ENCODE measurements at places on chromosomes 11 and 22.
A peak's percentile ranks its signal among the peaks of the same experiment; 100 is the strongest.

- no peak for DNase-seq
Measured at GRCh38 chr11:64690235-64690634, 32.8 kb downstream of the NRXN2 start.

- no peak for DNase-seq
Measured at GRCh38 chr11:59088162-59088561, 2.1 kb downstream of the GLYATL1B start.

- DNase-seq: no peak
Measured at GRCh38 chr22:26399289-26399688, 29.8 kb upstream of the ASPHD2 start.

DNA sequence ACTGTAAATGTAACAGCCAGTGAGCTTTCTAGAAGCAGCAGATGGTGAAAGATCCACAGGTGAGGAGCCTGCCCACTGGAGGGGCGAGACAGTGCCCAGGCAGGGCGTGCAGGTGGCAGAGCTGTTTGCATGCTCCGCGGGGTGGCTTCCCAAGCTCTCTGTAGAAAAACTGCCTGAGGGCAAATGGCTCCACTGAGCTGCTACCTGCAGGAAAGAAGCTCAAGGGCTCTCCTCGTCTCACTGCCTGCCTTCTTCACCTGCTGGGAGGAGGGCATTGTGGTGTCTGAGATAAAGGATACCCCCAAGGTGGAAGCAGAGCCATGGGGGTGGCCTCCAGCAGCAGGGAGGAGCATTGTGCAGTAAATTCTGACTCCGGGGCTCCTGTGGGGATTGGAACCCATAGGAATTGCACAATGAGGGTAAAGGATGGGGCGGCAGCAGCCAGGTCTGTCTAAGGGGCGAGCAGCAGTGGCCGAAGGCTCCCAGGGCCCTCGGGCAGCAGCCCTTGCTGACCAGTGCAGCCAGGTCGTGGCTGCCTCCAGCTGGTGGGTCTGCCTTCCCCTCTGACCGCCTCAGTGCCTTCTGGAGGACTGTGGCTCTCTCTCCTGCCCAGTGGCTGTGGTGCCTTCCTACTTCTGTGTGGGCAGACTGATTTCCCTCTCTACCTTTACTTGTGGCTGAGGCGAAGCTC lies 28.0 kb upstream of the CABP7 start:
- no peak for DNase-seq

GRCh38 chr22:50717709-50718351 lies 20.2 kb upstream of the ACR start:
- no peak for DNase-seq

DNA sequence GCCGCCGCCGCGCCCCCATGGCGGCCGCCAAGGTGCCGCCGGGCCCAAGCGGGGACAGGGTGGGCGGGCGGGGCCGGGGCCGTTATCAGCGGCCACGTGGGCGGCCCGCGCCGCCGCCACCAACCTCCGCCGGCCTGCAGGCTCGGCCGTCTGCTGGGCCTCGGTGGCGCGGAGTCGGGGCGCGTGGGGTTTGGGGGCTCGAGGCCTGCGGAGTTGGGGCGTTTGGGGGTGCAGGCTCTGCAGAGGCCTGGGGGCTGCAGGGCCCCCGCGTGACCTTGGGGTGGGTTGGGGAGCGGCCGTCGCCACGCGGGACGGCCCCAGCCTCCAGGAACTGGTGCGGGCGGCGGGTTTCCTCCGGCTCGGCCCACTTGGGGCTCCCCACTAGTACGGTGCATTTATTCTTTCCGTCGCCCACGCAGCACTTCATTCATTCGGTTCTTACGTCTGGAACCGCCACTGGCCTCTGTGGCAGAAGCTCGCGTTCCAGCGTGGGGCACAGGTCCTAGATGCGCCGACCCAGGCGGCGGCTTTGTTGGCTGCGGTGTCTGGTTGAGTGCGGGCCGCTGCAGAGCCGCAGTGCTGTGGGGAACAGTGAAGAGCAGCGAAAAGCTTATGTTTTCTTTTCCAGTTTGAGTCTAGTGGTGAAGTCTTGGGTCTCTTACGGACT lies 740 bp upstream of the TRMT2A start:
- DNase-seq: no peak

DNA sequence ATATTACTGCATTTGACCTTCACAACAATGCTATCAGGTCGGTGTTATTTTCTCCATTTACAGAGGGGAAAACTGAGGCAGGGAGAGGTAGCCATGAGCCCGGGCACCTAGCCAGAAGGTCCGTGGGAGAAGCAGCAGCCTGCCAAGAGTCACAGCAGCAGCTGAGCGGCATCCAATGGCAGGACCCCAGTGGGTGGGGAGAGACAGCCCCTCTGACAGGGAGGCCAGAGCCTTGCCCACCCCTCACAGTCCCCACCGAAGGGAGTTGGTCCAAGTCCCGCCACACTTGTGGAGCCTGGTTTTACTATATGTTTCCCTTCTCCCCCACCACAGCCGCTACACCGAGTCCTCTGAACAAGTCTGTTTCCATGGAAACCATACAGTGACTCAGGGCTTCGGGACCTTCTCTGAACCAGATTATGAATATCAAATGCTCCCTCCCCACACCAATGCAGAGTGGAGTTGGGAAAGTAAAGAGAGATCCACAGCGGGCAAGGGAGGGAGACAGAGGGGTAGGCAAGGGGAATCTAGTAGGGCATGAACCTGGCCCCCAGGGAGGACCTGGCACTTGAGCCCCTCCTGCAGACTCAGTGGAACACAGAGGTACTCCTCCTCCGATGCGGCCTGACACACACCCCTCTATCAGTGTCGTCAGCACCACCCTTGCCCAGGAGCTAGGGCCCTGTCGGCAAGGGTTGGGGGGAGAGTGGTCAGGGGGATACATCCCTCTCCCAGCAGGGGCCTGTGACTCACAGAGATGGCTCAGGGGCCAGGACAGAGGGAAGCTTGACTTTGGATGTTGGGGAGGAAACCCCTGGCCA lies 2.5 kb downstream of the CHST1 start:
- DNase-seq: peak; percentile 83

DNA sequence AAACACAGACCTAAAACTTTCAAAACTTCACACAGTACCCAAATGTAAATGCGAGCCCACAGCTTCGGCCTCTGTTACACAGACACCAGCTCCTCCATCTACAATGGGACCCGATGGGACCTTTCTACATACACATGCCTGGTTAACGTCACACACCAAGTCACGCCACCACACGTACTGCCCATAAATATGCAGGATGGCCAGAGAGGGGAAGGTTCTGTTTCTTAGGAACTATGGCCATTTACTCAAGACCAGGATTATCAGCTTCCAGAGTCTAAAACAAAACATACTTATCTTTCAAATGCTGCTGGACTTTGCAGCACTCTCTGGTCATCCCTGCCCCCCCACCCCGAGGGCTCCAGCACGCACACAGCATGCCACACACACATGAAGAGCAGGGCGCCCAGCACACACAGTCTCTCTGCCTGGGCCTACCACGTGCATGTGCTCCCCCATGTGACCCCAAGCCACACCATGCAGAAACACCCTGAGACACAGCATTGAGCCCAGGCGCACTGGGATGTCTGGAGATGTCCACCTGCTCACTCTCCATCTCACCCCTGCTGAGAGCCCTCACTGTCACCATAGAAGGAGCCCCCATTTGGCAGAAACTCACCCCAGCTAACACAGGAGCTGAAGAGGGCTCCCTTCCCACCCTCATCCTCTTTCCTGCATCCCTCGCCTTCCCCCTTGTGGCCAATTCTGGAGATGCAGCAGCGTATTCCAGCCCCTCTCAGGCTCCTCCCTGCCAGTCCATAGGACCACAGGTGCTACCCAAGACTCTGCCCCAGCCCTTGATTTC lies 61.8 kb downstream of the SLC22A12 start:
- peak; percentile 56 for DNase-seq

DNA sequence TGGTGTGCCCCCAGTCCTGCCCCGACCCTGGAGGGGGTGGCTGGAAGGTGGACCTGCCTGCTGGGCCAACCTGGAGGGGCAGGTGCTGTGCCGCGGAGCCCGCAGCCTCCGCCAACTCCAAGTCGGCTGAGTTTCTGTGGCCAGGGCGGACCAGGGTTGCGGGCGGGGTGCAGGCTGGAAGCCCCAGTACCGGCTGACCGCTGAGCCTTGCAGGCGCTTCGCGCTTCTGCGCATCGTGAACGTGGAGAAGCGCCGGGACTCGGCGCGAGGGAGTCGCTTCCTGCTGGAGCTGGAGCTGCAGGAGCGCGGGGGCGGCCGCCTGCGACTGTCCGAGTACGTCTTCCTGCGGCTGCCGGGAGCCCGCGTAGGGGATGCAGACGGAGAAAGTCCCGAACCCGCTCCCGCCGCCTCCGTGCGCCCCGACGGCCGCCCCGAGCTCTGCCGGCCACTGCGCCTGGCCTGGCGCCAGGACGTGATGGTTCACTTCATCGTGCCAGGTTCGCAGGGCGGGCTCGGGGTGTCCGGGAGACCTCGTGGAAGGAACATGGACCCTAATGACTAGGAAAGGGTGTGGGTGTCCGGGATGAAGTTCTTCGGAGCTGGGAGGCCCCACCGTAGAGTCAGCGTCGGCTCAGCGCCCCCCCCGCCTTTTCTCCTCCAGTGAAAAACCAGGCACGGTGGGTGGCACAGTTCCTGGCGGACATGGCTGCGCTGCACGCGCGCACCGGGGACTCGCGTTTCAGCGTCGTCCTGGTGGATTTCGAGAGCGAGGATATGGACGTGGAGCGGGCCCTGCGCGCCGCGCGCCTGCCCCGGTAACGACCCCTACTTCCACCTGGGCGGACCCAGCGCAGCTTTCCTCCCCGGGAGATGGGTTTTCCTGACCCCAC lies 10.2 kb downstream of the B4GALNT4 start:
- no peak for DNase-seq

- peak; percentile 15 for DNase-seq
Measured at GRCh38 chr22:44437216-44438055, 60.6 kb downstream of the RTL6 start.

DNA sequence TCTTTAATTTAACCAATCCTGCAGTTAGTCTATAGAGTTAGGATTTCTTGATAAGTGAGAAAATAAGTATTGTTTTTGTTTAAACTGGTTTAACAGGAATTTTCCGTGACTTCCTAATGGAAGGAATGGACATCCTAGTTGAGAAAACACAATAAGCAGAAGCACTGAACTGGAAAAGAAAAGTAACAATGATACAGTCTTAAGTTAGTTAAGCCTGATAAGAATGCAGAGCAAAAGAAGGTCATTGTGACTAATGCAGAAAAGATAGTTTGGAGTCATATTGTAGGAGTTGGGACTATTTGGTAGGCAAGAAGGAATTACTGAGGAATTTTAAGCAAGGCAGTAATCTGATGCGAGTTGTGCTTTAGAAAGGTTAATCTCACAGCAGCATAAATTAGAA lies 11.7 kb downstream of the RNF141 start:
- DNase-seq: no peak

- DNase-seq: no peak
Measured at GRCh38 chr11:38305682-38306081, 1707.6 kb upstream of the RAG2 start.

- DNase-seq: no peak
Measured at GRCh38 chr11:115774756-115775155, 270.5 kb upstream of the CADM1 start.

DNA sequence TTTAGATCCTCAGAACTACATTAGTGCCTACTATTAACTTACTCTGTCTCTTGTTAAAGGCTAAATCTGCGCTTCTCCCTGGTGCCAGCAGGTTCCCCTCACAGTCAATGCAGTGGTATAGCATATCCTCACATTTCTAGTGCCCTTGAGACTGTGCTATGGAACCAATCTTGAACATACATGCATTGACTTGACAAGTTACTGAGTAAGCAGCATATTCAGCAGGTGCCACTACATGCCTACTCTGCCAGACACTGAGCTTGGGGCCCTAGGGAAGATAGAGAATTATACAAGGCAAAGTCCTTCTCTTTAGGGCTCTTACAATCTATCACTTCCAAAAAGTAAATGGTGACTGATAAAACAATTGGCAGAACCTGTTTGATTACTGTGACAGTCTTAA lies 3.2 kb downstream of the FUT4 start:
- DNase-seq: no peak

DNA sequence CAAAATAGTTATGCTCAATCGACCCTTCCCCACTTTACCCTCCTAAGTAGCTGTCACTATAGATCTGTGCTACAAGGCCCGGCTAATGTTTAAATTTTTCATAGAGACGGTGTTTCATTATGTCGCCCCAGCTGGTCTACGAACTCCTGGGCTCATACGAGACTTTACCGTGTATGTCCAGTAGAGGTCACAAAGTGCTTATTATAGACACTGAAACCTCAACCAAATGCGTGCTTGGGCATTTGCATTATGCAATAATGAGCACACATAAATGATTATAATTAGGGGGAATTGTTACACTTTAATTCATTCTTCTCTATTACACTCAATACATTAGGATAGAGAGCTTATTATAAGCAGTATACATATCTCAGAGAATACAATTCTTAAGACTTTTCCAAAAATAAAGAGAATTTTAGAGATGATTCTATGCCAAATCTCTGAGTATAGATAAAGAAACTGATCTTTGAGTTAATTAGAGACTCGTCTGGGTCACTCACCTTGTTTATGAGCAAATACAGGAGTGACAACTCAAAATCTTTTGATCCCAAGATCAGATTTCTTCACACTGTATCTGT lies 12.5 kb upstream of the MRPL16 start:
- DNase-seq: peak; percentile 65

DNA sequence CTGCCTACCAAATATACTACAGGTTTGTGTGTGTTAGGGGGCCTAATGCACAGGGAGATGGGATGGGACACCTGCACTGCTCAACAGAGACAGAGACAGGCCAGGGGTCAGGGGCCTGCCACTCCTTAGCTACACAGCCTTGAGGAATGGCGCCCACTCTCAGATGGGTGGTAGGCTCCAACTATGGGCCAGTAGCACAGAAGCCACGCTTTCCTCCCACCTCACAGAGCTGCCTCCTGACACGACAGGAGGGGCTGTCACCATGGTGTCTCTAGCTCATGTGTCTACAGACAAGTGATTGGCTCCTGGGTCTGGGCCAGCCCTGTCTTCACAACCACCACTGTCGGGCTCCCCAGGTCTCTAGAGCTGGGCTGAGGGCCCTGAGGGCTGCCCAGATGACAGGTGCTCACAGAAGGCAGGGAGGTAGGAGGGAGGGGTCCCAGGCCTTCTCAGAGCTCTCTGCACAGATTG lies 81.8 kb downstream of the DGCR2 start:
- DNase-seq: no peak

DNA sequence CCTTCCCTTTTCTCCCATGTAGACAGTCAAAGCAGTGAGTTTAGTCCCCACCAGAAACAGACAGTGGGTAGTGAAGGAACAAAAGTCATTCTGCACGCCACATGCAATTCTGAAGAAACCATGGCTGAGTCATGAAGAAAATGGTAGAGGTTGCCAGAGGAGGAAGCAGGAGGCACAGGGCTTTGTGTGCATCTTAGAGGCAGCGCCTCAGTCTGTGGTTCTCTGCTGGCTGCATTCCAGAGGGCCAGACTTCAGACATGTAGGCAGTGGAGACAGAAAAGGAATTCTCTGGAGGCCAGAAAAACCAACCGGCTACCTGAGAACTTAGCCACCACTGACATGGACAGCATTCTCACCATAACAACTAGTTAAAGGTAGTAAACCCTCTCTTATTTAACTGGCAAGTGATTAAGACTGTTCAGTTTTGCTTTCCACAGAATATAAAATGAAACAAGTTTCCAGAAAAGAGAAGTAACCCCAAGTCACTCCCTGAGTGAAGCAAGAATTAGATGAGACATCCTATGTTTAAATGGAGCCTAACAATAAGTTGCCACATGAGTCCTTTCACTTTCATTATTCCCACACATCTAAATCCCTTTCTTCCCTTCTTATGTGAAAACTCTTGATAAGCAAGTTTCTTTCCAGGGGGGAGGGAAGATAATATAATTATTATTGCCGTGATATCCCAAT lies 556.1 kb downstream of the SOX6 start:
- DNase-seq: peak; percentile 43

Data from RPMI7951 (cell line).